Iris pigment epithelial cell (primary cell): ENCODE measurements at places on chromosomes 12 and 14.

DNA sequence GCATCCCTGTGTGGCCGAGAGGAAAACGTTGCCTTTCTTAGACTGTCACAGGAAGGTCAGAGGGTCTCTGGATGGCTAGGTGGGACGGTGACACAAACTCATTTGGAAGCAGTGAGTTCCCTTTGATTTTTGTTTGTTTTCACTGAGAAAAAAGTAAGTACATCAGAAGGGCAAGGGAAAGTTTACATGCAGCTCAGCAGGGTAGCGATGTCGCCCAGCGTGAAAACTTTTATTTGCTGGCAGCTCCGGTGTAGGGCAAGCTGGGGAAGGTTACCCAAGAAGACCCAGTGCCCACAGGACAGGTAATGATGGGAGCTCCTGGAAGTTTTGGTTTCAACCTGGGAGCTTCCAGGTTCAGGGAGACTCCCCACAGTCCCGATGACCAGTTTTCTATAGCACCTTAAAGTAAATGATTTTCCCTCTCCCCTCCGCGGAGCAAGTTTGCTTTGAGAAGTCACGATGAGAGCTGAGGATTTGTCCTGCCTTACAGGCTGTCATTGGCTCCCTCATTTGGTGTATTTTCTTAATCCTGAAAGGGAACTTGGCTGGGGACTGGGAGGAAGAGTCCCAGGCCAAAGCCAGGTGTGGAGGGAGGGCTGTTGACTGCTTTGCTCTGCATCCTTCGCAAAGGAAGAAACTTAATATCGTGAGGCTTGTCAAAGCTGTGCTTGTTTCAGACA, 64.7 kb upstream of the ESRRB start:
- DNase-seq = no peak

- DNase-seq = peak; percentile 21
Measured at GRCh38 chr14:39576736-39577135, 144.5 kb upstream of the FBXO33 start.

DNA sequence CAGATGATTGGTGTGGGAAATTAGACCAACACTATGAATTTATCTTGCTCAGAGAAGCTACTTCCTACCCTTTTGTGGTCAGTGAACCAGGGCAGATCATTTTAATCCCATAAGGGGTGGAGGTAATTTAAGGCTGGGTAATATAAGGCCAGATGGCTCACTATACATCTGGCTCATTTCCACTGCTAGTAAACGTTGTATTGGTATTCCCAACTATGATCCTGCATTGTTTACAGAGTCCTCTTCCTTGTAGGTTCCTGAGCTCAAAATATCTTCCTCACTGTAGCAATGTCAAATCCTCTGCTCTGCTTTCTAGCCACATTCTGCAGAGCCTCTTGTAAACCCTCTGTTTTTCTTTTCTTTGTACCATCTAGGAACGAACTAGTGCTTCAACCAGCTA, 93.0 kb upstream of the MGAT4C start:
- DNase-seq = no peak

- no peak for DNase-seq
Measured at GRCh38 chr14:98984027-98984718, 287.8 kb downstream of the BCL11B start.

DNA sequence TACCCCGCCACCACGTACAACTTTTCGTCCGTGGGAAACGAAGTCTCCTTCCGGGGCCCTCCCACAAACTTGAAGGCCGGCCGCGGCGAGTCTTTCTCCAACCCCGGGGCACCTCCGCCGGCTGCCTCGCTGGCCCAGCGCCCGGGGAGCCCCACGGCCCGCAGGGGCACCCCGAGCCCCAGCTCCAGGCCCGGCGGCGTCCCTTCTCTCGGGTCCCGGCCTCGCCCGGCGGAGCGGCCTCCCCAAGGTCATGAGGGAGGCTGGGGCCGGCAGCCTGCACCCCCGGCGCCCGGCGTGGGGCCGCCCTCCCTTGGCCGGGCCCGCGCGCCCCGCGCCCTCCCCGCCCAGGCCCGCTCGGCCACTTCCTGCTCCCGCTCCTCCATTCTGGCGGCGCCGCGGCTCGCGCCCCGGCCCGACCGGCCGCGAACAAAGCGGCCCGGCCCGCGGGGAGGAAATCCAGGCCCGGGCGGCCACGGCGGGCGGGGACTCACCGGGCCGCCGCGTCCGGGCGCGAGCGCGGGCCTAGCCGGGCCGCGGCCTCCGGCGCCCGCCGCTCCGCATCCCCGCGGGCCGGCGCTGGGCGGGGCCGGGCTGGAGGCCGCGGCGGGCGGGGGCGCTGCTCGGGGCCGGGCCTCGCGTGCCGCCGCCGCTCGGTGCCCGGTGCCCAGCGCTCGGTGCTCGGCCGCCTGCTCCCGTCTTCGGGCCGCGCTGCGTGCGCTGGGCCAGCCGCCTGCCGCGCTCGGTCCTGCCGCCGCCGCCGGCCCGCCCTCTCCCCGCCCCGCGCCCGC, at the start of gene AKT1:
TSS of gene AKT1 (minus strand) at position 756 of the 788 bp plus-strand sequence. CDS start 3,105 bp downstream, outside the sequence.
- peak; percentile 29 for DNase-seq

DNA sequence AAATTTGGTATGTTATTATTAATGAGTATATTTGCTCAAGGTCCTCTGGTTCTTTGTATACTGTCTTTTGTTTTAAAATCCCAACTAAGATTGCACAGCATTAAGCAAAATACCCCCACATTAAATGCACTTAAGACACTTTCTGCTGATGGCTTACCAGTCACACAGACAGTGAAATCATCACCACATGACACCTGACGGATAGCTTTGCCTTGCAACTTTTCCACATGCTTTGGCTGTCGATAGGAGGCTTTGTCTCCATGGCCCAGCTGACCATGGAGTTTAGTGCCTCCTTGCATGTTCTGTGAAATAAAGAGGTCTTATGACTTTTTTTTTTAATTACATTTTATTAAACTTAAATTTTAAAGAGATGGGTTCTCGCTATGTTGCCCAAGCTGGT, 19.7 kb downstream of the NEK9 start:
- DNase-seq = no peak

DNA sequence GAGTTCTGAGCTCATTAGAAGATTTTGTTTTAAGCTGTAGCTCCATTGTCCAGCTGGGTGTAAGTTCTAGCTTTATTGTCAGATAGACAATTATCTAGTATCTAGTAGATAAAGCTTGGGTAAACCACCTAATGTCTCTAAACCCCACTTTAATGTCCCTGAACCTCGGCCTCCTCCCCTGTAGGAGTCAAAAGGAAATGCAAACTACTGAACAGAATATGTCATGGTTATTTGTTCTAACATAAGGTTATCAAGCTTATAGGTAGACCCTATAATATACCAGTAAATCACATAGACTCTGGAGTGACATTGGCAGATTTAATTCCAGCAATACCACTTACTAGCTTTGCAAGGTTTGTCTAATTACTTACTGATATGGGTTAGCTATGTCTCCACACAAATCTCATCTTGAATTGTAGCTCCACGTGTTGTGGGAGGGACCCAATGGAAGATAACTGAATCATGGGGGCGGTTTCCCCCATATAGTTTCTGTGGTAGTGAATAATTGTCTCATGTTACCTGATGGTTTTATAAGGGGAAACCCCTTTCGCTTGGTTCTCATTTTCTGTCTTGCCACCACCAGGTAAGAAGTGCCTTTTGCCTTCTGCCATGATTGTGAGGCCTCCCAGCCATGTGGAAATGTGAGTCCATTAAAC, 29.4 kb downstream of the BCAT1 start:
- DNase-seq = no peak

DNA sequence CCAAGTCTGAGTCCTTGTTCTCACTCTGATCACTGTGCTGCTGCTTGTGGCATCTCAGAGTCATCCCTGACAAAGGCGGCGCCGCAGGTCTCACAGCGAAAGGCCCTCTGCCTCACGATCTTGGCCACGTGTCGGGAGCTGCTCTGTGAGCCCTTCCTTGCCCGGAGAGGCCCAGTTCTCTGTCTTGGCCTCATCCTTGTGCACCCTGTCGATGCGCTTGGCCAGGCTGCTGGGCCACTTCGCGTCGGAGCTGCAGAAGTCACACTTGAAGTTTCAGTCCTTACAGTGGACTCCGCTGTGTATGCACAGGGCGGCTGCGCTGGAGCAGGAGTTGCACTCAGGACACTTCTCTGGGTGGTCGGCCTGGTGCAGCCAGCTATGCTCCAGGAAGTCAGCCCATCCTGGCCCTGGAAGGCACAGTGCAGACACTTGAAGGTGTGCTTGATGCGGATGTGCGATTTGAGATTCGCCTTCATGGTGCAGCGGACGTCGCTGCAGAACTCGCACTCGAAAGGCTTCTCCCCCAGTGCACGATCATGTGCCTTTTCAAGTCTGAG, 36.4 kb upstream of the SAV1 start:
- DNase-seq = no peak

DNA sequence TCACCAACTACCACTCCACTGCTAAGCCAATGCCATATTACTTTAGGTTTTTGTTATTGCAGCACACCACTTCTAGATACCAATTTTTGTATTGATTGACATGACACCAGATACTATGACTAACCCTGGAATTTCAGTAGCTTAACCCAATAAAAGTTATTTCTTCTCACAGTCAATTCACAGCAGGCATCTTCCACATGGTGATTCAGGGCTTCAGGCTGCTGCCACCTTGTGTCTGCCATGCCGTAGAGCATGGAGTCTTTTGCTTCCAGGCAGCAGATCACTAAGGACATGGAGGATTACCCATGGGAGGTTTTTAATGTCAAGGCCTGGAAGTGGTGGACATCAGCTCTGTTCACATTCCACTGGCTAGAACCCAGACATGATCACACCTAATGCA, 56.4 kb upstream of the LTA4H start:
- DNase-seq = no peak

- DNase-seq = no peak
Measured at GRCh38 chr14:52219488-52220084, 47.9 kb upstream of the PTGDR start.

GRCh38 chr12:21144309-21144708, 13.3 kb downstream of the SLCO1B1 start:
- DNase-seq = peak; percentile 0

GRCh38 chr12:65828711-65829339, 4.5 kb downstream of the HMGA2 start:
- no peak for DNase-seq

DNA sequence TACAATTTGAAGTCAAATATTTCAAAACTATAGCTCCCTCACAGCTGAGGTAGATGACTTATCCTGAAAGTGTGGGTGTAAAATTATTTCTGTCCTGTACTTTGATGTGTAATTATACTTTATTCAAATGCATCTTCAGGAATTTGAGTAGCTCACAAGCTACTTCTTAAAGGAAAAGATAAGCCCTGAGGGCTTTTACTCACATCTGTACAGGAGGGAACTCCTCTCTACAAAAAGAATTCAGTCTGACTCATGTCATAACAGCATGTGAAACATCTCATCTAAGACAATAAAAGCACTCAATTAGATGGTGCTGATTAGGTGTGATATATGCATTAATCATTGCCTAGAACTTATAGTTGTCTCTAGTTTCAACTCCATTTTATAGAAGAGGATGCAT, 452.0 kb downstream of the PRKD1 start:
- no peak for DNase-seq

GRCh38 chr12:53223389-53224060, 8.5 kb downstream of the RARG start:
- peak; percentile 71 for DNase-seq

- peak; percentile 10 for DNase-seq
Measured at GRCh38 chr14:93085911-93086310, 29.8 kb downstream of the ITPK1 start.

- no peak for DNase-seq
Measured at GRCh38 chr14:20723488-20723887, 22.2 kb upstream of the EDDM3A start.

DNA sequence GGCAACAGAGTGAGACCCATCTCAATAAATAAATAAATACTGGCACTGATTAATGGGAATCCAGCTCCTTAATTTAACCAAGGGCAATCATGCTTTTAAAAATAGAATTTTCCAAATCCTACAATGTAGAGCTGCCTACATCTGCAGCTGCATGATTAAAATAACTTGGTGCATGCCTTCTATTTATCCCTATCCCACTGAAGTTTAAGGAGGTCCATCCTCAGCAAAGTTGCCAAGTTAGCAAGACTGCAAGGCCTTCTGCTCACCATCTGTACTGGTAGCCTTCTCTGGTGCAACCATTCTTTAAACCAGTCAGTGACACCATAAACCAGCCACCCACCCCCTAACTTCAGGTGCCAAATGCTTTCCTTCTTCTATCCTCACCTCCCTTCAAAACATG, 226.1 kb downstream of the ITPR2 start:
- DNase-seq = no peak

- DNase-seq = peak; percentile 81
Measured at GRCh38 chr12:111488271-111488670, 82.5 kb downstream of the SH2B3 start.

GRCh38 chr12:3750616-3751015, 2.3 kb downstream of the CRACR2A start:
- no peak for DNase-seq

DNA sequence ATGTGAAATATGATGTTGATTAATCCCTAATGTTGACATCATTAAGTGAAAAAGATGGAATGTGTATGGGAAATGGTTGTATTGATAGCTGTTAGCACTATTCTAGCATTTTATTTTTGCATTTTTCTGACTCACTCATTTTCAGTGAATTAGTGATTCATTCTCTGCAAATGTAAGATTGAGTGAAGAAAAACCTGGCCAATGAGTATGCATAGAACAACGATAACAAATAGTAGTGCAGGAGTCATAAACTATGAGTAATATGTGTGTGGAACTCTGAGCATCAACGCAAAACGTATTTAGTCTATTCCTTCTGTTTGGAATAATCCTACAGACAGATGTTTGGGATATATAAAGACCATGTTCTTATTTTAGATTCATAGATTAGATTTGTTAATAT, 76.3 kb upstream of the RTL1 start:
- peak; percentile 81 for DNase-seq
